Epithelial cell of alveolus of lung (primary cell): ENCODE measurements at places on chromosomes 5 and 9. TPM values are rescaled to one million over a fixed set of nuclear protein-coding genes. Genes with fewer than 3 reads are reported as not detected.

DDX4 gene
- not detected in 2 replicates for total RNA-seq

ANKRD34B gene
- 0.13 TPM in 1 of 2 replicates, not detected in the other for total RNA-seq

TMEM171 gene
- 0.24 and 13.7 TPM in 2 replicates for total RNA-seq

LRRTM2 gene
- total RNA-seq, result 0.48 and 2.8 TPM in 2 replicates

FST gene
- 57.1 and 65.2 TPM in 2 replicates for total RNA-seq

ZMAT2 gene
- total RNA-seq, result 30.4 TPM in 2 replicates

FBN2 gene
- 27.3 and 95.8 TPM in 2 replicates for total RNA-seq

PCDHB11 gene
- total RNA-seq, result 0.13 and 1.7 TPM in 2 replicates

NKD2 gene
- total RNA-seq, result 2.1 and 102 TPM in 2 replicates

C9orf50 gene
- 0.13 TPM in 1 of 2 replicates, not detected in the other for total RNA-seq

PRR16 gene
- 12.0 and 76.2 TPM in 2 replicates for total RNA-seq

KCNN2 gene
- total RNA-seq, result 0.26 and 0.96 TPM in 2 replicates

GDA gene
- total RNA-seq, result 1.0 and 2.2 TPM in 2 replicates

SIT1 gene
- total RNA-seq, result not detected in 2 replicates

FOXD4L5 gene
- total RNA-seq, result not detected in 2 replicates

PCDHGA7 gene
- 0.65 and 4.0 TPM in 2 replicates for total RNA-seq

PCDHB9 gene
- total RNA-seq, result 0.08 TPM in 1 of 2 replicates, not detected in the other

KIF27 gene
- total RNA-seq, result 1.0 and 2.5 TPM in 2 replicates

PCDHGA9 gene
- 1.4 and 7.8 TPM in 2 replicates for total RNA-seq

PKN3 gene
- total RNA-seq, result 3.0 and 4.8 TPM in 2 replicates

CCL28 gene
- total RNA-seq, result 0.65 and 1.0 TPM in 2 replicates

PGM5 gene
- total RNA-seq, result 0.39 and 1.4 TPM in 2 replicates

SH3GL2 gene
- total RNA-seq, result 0.52 TPM in 1 of 2 replicates, not detected in the other

EIF4EBP3 gene
- total RNA-seq, result 2.1 and 3.3 TPM in 2 replicates

FOXD4 gene
- total RNA-seq, result 0.24 and 0.65 TPM in 2 replicates

IL9 gene
- total RNA-seq, result not detected in 2 replicates

BSPRY gene
- total RNA-seq, result 0.26 TPM in 1 of 2 replicates, not detected in the other

ZNF462 gene
- 9.8 and 16.8 TPM in 2 replicates for total RNA-seq

FCHO2 gene
- total RNA-seq, result 5.8 and 11.9 TPM in 2 replicates

LECT2 gene
- total RNA-seq, result not detected in 2 replicates

SEMA4D gene
- total RNA-seq, result 0.91 and 5.4 TPM in 2 replicates

LRRC14B gene
- not detected in 2 replicates for total RNA-seq

AGXT2 gene
- total RNA-seq, result not detected in 2 replicates

ANXA1 gene
- total RNA-seq, result 74.1 and 225 TPM in 2 replicates

FAM78A gene
- total RNA-seq, result 0.24 and 0.52 TPM in 2 replicates

POLE3 gene
- 47.8 and 66.2 TPM in 2 replicates for total RNA-seq

CLINT1 gene
- 39.8 and 53.7 TPM in 2 replicates for total RNA-seq
